ENCODE measurements at places on chromosomes 12 and 14.

GRCh38 chr14:97061198-97061597, 264.0 kb downstream of the VRK1 start:
- DNase-seq: no peak

DNA sequence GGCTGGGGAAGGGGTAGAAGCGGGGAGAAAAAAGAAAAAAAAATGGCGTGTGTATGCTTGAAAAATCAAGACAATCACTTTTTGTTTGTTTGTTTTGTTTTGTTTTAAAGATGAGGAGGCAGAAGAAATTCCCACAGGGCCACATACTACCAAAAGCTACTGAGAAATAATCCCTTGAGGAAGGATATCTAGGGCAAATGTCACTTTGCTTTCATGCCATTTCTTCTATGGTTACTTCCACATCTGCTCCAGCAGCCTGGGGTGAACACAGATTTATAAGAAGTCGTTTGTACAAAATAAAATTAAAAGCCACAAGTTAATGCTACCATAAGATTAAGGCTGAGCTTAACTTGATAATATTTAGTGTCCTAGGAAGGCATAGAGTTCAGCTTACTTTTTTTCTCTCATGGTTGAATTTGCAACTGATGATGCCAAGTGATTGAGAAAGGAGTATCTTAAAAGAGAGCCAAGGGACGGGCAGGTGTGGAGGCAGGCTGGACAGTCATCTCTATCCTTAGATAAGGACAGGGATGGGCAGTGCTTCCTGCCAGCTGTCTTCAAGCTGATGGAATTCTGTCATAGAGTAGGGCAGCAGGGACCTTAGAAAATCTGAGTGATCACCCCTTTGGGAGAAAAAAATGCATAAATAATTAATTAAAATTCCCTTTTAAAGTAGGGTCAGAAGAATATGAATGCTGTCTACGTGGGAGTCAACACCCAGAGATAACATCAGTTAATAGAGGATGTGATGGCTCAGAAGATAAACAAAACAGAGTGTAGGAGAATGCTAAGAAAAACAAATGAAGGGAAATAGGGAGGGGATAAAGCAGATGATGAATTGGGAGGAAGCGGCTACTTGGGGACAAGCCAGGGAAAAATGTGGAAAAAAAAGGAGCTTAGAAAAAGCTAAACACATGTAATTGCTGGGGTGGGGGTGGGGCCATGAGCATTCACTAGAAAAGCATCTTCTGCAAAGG, 57.1 kb downstream of the DYRK2 start:
- DNase-seq: peak; percentile 55

DNA sequence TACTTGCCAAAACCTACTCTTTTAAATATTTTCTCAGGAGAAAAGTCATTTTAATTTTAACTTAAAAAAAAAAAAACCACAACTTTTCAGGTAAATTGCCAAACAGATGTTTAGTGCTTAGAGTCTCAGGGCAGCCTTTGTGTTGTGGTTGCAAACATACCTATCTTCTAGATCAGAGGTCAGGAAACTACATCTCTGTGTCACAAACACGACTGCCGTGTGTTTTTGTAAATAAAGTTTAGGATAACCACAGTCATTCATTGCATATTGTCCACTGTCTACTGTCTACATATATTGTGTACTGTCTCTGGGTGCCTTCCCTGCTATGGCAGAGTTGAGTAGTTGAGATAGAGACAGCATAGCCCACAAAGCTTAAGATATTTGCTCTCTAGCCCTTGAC, 48.9 kb downstream of the DYRK2 start:
- DNase-seq: no peak

DNA sequence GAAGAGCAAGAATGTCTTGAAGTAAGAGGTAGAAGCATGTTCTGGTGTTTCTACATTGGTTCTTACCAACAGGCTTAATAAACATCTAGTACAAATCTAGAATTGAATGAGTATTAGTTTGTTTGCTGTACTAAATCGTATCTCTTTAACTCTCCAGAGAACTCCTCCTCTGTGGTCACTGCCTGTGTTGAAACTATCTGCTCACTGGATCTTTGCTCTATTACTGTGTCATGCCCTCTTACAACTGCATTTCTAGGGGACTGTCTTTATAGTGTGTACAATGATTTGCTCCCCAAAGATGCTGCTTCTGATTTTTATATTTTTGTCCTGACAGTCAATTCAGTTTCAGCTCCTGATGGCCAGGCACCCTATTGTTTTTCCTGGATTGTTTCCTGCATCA, 50.1 kb upstream of the E2F7 start:
- no peak for DNase-seq
